ENCODE measurements at places on chromosomes 4 and X.

DNA sequence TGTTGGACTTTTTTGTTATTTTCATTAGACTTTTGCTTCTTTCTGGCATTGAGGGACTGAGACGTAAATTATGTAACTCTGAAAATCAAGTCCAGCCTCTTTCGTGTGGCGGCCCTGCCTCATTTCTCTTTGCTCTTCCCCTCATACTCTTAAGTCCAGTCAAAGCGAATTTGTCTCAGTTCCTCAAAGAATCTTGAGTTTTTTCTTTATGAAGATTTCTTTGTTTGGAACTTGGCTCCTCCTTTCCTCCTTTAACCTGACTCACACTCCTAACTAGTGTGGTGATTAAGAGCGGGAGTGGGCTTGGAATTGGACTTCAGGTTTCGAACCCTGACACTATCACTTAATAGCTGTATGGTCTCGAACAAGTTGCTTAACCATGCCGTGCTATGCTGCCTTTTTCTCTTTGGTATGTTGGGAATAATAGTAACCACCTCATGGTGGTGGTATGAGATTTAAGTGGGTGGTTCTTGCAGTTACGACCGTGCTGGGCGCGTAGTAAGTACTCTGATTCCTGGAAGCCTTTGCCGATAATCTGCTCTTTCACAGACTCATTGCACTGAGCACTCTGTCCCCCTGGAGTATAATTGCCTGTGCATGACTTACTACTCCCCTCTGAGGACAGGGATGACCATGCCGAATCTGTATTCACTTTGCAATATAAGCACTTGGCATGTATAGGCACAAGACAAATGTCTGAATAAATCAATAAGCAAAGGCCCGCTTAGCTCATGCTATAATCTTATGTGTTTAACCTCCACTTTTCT lies 19.1 kb downstream of the FNIP2 start:
- no peak for DNase-seq

DNA sequence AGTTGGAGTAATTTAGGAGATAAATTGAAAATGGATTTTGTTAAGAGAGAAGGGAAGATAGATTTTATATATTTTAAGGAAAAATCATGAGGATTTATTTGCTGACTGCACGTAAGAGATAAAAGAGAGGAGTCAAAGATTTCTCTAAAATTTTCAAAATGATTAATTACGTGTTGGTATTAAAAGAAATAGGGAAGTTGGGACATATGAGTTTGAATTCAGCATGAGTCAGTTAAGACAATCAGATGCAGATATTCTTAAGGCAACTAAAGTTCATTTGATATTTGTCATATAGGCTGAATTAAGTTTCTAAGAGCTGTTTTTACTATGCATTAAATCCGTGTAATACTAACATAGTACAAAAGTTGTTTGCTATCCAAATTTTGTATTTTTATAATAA lies 46.9 kb downstream of the TET2 start:
- DNase-seq, result no peak

DNA sequence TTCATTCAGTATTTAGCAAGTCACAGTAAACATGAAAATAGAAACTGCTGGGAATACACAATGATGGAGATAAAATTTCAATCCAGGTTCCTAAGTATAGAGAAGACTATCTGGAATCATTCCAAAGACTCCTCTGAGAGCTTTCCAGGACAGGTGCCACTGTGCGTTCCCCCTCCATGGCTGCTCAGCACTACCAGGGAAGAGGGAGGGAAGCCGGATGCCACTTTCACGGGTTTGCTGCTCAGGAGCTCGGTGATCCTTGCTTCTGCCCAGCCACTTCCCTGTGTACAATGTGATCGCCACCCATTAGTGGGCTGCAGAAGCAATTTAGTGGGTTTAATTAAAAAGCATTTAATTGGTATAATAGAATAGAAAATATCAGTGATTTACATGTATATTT lies 94.5 kb downstream of the FNIP2 start:
- no peak for DNase-seq

GRCh38 chr4:121072224-121073003 lies at the start of gene NDNF:
Gene NDNF (minus strand): TSS chr4:121072535. CDS start chr4:121045837, 26,698 bp downstream.
- peak; percentile 14 for DNase-seq

DNA sequence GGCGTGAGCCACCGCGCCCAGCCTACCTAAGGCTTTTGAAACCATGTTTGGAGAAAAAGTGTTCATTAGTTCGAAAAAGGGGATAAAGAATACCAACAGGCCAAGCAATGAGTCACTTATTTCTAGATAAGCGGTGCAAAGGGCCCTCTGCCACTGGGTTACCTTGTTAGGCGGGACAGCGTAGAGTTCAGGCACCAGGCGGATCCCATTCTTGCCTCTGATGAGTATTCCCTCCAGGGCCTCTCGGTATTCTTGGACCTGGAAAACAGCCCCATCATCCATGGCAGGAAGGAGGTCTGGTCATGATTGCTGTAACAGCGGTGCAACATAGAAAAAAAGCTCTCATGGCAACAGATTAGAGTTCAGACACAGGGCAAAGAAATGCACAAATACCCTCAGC lies 48.0 kb downstream of the PHKA2 start:
- DNase-seq, result no peak

GRCh38 chrX:44822601-44823000 lies 21.2 kb upstream of the DUSP21 start:
- DNase-seq, result no peak

GRCh38 chr4:109091727-109092409 lies 210.6 kb downstream of the COL25A1 start:
- DNase-seq, result no peak

DNA sequence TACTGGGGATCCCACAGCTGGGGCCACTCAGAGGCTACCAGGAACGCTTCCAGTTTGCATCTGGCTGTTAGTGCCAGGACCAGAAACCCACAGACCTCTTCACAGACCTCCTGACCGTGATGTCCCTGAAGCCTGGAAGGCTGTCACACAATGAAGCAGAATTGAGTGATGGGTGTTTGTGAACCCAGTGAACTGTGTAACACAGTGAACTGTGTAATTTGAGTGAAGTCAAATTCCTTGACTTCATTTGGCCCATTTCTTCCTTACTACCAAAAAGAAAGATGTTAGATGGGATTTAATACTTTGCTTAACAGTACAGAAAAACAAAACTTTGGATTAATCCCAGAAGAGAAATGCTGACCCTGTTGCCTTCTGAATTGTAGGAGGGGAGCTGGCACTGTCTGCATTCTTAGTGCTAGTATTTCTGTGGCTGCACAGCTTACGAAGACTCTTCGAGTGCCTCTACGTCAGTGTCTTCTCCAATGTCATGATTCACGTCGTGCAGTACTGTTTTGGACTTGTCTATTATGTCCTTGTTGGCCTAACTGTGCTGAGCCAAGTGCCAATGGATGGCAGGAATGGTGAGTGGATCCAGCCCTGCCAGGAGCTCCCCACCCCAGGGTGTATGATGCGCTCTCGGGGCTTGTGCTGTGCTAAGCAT lies 17.8 kb downstream of the SRD5A3 start:
- no peak for DNase-seq

GRCh38 chr4:143377611-143378099 lies 41.0 kb downstream of the GAB1 start:
- no peak for DNase-seq

- DNase-seq, result no peak
Measured at GRCh38 chr4:18689308-18690115, 668.0 kb upstream of the LCORL start.

- peak; percentile 21 for DNase-seq
Measured at GRCh38 chr4:15649914-15650545, 5.1 kb downstream of the FBXL5 start.

GRCh38 chrX:130118441-130119311 lies 8.4 kb upstream of the ELF4 start:
- no peak for DNase-seq

GRCh38 chr4:168388890-168389289 lies 70.3 kb upstream of the DDX60 start:
- no peak for DNase-seq

- DNase-seq, result peak; percentile 39
Measured at GRCh38 chr4:112523764-112524505, 8.0 kb upstream of the NEUROG2 start.
